Iris pigment epithelial cell (primary cell): ENCODE measurements at places on chromosomes 11 and 22.

DNA sequence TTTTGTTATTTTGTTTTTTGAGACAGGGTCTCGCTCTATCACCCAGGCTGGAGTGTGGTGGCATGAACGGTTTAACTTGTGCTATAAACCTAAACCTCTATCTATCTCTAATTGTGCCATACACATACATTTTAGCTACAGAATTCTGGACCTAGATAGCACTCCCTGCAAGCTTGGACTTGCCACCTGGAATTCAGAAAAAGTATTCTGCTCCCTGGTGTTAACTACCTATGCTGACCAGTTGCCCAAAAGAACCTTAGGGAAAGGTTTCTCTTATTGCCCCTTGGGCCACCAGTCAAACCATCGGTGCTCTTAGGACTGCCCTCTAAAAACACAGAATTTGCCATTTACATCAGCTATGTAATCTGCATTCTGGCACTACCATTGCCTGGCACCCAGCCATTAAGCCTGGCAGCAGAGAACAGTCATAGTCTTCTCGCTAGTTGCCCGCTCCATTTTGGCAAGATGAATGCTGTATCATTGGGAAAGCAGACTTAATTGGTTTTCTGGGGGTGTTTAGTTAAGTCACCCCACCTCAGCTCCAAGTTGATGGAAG, 55.3 kb downstream of the ETS1 start:
- no peak for DNase-seq

DNA sequence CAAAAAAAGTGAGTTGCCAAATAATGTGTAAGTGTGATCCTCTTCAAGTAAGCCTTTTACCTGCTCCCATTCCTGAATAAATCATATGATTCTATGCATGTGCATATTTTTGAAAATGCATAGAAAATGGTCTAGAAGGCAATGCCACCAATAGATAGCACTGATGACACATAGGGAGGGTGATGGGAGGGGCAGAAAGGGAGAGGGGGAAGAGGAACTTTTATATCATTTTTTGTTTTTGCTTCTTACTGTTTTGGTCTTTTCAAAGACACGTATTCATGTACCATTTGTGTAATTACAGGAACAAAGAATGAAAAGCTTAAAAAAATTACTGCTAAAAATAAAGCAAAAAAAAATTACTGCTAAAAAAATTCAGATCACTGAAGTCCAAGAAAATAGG, 60.8 kb downstream of the C11orf58 start:
- no peak for DNase-seq

GRCh38 chr11:88455974-88456373, 118.4 kb upstream of the CTSC start:
- no peak for DNase-seq

DNA sequence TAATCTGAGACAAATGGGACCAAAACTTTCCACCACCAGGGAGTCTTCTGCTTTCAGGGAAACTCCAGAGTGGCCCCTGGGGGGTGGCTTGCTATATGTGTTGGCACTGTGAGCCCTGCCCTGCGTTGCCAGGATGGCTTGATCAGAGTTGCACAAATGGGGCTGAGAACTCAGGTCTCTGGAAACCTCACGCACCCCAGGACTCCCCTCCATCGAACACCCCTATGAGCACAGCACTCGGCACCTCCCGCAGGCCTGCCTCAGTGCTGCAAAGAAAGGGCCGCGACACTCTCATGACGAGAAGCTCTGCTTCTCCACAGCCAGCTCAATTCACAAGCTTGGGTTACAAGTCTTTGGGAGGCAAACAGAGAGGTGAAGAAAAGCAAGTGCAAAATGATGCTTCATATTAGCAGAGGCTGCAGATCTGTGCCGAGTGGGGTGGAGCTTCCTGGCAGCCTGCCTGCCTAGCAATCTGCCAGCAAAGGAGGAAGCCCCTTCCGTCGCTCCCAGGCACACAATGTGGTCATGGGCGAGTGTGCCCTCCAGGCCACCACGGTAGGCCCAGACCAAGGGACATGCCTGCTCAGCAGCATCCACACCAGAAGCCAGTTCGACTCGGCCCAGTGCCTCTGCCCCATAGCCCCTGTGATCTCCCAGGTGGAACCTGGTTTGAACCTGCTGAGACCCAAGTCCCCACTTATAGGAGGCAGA, 55.7 kb downstream of the MYH9 start:
- DNase-seq = peak; percentile 65

DNA sequence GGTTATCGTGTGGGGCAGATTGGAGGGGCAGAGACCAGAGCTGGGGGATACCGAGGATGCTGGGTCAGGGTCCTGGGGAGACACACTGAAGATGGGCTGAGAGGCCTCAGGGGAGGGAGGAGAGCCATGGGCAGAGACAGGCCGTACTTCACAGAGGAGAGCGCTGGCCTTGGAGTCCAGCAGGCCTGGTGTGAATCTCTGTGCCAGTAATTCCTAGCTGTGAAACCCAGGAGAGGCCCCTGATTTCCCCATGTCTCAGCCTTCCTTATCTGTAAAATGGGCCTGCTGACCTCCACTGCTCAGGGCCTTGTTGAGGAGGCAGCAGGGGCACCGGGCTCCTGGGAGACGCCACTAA, 23.4 kb downstream of the CACNA1I start:
- no peak for DNase-seq

DNA sequence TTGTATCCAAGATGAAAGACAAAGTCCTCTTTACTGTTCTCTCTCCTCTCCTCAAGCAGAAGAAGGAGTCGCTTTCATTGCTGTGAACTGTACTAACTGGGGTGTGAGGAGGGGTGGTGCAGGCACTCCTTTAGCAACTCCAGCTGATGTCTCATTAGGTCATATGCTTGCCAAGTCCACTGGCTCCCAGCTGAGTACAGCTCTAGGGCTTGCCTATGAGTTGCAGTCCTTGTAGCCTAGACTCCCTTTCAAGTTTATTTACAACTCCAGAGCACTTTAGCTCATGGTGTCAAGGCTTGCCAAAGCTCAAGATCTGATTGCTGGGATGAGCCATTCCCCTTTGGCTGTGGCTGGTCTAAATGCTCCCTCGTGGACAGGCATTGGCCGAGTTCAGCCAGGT, 55.1 kb upstream of the PDGFD start:
- peak; percentile 17 for DNase-seq

DNA sequence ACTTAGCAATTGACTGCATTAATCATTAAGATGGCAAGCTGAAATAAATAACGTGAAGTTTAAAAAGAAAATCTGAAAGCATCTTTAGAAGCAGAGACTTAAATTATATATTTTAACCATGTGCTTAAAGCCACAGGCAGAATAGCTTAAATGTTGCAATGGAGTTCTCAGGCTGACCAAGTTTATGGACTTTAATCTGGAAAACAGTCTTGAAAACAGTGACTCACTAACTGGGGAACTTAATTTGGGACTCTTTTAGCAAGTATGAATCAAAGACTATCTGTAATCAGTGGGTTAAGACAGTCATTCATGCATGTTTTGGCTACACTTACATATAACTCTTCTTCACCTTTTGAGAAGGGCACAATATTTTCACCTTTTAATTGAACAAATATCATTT, 12.6 kb upstream of the GLYATL1 start:
- peak; percentile 78 for DNase-seq

DNA sequence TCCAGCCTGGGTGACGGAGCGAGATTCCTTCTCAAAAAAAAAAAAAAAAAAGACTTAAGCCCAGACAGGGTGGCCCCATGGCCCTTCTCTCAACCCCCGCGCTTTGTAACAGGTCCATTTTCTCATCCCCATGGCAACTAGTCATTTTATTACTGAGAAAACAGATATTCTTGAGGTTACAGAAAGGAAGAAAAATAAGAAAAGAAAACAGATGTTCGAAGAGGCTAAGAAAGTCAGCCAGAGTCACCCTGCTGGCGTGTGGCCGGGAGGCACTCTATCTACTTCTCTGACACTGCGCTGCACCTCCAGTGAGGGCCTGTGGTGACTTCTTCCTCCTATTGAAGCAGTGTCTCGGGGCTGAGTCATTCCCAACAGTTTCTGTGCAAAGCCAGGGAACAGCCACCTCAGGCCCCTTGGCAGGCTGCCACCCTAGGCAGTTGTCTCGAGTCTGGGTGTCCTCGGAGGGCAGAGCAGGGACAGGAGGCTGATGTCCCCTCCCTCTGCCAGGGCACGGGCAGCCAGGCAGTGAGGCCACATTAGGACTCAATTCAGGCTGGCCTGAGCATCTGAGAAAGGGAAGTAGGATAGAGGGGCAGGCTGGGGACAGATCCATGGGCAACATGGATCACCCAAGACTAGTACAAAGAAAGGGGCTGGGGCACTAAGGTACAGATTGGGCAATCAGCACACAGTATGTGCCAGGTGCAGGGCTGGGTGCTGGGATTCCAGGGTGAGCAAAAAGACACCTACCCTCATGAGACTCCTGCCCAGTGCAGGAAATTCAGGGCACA, 16.4 kb upstream of the SYVN1 start:
- DNase-seq = peak; percentile 66

- no peak for DNase-seq
These were observed 251.4 kb downstream of the JRKL start for GRCh38 chr11:96641261-96641660.

- no peak for DNase-seq
These were observed 31.6 kb downstream of the OSBPL5 start for GRCh38 chr11:3133261-3134217.

DNA sequence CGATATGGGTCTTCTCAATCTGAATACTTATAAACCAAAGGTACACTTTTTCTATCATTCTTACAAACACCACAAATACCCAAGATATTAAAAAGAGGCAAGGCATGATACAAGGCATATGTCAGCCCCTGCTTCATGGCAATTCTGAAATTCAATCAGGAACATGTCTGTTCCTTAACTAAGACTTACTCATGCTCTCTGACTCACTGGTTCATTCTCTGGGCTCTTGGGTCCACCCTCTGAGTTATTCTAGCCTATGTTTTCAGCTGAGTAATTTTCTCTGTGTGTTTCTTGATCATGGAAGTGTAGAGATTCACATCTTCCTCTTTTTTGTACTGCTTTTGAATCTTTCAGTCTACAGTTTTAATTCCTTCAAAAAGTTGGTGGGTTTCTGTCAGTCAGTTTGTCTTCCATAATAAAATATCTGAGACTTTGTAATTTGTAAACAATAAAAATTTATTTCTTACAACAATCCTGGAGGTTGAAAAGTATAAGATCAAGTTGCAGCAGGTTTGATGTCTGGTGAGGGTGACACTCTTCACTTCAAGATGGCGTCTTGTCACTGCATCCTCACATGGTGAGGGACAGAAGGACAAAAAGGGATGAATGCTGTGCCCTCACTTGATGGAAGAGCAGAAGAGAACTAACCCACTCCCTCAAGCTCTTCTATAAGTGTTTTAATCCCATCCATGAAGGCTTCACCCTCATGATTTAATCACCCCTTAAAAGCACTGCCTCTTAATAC, 211.7 kb downstream of the FAM76B start:
- peak; percentile 75 for DNase-seq

- no peak for DNase-seq
These were observed 43.8 kb downstream of the CEP164 start for GRCh38 chr11:117371453-117371852.

GRCh38 chr22:37211075-37211865, 1.0 kb downstream of the SSTR3 start:
- DNase-seq = no peak
